ENCODE measurements at places on chromosomes 13 and 19.

DNA sequence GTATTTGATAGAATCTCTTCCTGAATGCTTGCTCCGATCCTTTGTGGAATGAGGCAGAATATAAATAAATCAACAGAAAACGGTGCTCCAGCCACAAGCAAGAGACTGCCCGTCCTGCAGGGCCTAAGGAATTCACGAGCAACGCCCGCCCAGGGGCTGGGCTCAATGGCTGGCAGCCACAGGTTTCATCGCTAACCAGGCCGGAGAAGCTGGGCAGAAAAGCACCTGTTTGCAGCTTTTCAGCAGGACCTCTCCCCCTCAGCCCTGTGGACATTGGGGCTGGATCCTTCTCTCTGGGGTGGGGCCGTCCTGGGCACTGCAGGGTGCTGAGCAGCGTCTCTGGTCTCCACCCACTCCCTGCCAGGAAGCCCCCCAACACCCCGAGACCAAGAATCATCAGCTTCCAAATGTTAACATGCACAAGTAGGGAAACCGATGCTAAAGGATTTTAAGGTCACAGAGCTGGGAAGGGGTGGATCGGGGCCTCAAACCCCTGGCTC, 102.5 kb downstream of the GADD45B start:
- peak; percentile 46 for DNase-seq

GRCh38 chr19:49113762-49114629, at the start of gene LIN7B:
Gene LIN7B (plus strand): TSS chr19:49114370. CDS start chr19:49114405, 35 bp downstream.
- DNase-seq, result peak; percentile 90

DNA sequence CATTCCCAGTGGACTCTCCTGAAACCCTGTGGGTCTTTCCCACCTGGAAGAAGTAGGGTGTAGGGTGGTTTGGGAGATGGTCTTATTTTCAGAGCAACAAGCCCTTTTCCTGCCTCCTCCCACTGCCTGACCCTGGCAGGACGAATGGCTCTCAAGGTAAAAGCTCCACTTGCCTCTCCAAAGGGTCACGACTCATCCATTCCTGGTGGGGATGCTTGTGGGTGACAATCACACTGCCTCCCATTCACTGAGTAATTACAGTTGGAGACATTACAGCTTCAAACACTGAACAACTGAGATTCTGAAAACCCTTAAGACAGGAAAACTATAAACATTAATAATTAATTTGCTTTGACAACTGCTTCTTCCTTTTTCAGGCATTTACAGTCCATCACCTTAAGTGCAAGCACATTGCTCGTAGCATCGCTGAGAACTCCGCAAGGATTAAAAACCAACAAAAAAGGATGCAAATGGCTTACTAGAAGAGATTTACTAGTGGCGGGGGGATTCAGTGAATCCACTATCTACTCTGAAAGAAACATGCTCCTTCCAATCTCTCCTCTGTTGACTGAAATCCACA, 199.6 kb upstream of the IRS2 start:
- no peak for DNase-seq

- no peak for DNase-seq
These were observed 17.2 kb upstream of the CNFN start for GRCh38 chr19:42407085-42407815.

DNA sequence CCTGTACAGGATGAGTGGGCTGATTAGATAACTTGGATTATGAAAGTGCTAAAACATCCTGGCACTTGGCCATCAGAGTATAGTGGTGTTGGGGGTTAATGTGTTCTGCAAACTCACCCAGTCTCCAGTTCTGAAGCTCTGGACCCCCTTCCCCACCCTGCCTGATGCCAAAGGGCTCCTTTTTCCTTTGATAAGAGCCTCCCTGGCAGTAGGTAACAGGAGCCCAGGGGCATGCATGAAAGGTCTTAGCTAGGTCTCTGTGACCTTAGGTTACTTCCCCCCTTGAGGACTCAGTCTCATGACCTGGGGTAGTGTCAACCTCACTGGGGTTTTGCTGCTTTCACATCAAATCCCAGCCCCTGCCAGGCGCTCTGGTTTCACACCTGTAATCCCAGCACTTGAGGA, 2.5 kb downstream of the RPS28 start:
- DNase-seq, result no peak

GRCh38 chr13:45487604-45488003, 22.9 kb downstream of the COG3 start:
- no peak for DNase-seq

DNA sequence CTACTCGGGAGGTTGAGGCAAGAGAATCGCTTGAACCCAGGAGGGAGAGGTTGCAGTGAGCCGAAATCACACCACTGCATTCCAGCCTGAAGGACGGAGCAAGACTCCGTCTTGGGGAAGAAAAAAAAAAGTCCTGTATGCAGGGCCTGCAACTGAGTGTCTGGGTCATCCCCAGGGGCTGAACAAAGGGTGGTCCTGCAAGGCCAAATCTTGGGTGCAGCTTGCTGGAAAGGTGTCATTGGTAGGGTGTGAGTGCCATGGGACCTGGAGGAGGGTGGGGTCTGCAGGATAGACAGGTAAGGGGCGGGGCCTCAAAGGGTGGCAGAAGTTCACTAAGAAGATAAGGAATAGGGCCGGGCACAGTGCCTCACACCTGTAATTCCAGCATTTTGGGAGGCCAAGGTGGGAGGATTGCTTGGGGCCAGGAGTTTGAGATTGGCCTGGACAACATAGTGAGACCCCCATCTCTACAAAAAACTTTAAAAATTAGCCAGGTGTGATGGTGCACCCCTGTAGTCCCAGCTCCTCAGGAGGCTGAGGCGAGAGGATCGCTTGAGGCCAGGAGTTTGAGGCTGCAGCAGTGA, 31.5 kb downstream of the ZSWIM4 start:
- no peak for DNase-seq

DNA sequence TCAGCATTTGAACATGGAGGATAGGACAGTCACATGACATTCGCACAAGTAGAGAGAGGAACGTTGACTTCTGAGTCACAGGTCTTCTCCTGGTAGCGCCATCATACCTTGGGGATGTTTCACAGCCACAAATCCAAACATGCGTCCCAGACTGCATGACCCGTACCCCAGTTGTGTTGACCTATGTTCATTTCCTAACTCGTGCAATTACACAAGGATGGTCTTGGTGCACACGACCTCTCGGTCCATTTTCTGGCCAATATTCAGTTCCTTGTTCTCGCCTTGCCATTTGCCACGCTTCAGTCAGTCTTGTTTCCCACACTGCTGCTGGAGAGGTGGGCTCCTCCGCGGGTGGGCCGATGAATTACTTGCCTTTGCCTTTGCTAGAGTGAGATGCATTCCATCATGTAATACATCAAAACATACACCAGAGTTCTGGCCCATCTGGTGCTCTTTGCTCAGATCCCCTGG, 87.3 kb downstream of the COL4A2 start:
- DNase-seq, result no peak

- peak; percentile 23 for DNase-seq
These were observed 100.6 kb upstream of the PABPC3 start for GRCh38 chr13:24995225-24995804.

GRCh38 chr13:97338571-97338970, 95.4 kb upstream of the RAP2A start:
- DNase-seq, result no peak

DNA sequence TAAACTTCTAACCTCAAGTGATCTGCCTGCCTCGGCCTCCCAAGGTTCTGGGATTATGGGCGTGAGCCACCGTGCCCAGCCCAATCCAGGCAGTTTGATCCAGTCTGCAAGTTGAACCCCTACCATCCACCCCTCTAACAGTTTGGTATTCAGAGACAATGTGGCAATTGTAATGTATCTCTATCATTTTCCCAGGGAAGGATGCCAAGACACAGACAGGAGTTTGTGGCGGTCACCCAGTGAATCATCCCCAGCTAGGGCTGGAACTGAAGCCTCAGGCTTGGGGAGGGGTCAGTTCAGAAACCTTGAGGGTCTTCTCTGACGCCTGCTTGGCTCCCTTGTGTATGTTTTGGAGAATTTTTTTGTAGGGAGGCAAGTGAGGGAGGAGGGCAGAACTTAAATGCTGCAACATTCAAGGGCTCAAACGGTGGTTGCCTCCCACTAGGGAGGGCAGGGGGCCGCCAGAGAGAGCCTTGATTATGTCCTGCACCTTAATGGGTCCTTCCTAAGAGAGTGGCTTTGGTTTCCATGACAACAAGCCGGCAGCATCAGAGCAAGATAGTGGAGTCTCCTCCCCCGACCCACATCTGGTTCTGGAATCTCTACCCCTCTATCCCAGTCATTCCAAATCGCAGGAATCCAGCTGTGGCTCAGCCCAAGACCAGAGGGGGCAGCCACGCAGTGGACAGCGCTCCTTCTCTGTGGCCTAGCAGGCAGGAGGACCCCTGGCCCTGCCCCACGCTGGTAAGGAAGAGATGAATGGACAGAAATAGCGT, 14.9 kb upstream of the FEM1A start:
- no peak for DNase-seq

DNA sequence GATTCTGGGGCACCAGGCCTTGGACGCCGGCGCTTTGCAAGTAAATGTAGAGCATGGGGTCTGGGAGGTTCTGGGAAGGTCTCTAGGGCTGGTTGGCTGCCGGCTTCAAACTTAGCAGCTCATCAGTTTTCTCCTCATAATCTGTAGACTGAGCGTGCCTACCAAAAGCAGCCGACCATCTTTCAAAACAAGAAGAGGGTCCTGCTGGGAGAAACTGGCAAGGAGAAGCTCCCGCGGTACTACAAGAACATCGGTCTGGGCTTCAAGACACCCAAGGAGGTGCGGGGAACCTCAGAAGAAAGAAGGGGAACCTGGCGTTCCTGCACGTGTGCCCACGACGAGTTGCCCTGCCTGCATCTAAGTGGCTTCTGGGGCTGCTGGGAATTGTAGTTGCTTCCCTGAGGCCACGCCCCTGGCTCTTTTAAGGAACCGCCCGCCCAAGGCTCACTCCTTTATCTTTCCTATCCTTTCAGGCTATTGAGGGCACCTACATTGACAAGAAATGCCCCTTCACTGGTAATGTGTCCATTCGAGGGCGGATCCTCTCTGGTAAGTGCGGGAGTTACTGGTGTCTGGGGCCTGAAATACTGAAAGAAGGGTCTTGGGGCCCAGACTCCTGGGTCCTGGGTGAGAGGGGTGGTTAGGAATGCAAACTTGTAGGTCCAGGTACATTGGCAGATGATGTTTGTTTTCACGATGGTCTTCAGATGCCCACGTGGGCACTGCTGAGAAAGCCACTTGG, 984 bp downstream of the RPS11 start:
- DNase-seq, result no peak

Measured in 8988T (cell line).